GM12878 (cell line): ENCODE measurements at places on chromosomes 6 and 20. TPM values are rescaled to one million over a fixed set of nuclear protein-coding genes. Genes with fewer than 3 reads are reported as not detected.

The KCNB1 gene
- total RNA-seq, result 0.08 TPM in 1 of 2 replicates, not detected in the other

The ADGRF1 gene
- 0.05 and 0.08 TPM in 2 replicates for total RNA-seq

The DOK5 gene
- total RNA-seq, result not detected in 2 replicates

The TBXT gene
- total RNA-seq, result not detected in 2 replicates

The RNF182 gene
- not detected in 2 replicates for total RNA-seq

The PAX1 gene
- not detected in 2 replicates for total RNA-seq

The PPP1R3G gene
- 0.08 and 0.10 TPM in 2 replicates for total RNA-seq

The HLA-DMB gene
- 106 and 114 TPM in 2 replicates for total RNA-seq

The BMP7 gene
- total RNA-seq, result 0.05 and 0.51 TPM in 2 replicates

The TNXB gene
- 1.6 and 2.5 TPM in 2 replicates for total RNA-seq

The MUC22 gene
- 0.03 TPM in 1 of 2 replicates, not detected in the other for total RNA-seq

The LHFPL5 gene
- not detected in 2 replicates for total RNA-seq

The IL17A gene
- total RNA-seq, result not detected in 2 replicates

The MAFB gene
- not detected in 2 replicates for total RNA-seq
